ENCODE measurements at places on chromosomes 1 and 21.

DNA sequence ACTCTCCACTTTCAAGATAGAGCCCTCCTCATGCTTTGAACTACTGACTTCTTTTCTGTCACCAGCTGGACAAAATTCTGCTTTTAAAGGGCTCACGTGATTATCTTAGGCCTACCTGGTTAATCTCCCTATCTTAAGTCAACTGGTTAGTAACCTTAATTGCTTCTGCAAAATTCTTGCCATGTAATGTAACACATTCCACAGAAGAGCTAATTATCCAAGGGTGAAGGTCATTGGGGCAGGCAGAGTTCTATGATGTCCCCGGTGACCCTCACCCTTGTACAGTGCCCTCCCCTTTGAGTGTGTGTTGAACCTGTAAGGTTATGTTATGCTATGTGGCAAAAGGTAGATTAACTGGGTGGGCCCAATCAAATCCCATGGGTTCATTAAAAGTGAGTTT lies 25.2 kb upstream of the FOXE3 start:
- DNase-seq, result no peak

DNA sequence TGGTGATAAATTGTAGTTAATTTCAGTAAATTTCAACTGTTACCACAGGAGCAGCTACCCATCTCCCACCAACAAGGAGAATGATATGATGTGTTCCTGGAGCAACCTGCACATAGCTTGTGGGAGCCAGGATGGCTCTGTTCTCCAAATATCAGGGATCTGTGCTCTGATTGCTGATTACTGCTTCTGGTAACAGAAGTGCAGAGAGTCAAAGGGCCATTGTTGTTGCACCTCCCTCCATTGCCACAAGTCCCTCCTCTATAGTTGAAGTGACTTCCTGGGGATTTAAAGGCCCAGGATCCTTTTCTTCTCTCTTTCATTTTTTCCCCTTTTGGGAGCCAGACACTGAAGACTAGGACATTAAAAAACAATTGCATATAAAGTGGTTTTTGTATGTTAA lies 51.6 kb upstream of the HPDL start:
- no peak for DNase-seq

DNA sequence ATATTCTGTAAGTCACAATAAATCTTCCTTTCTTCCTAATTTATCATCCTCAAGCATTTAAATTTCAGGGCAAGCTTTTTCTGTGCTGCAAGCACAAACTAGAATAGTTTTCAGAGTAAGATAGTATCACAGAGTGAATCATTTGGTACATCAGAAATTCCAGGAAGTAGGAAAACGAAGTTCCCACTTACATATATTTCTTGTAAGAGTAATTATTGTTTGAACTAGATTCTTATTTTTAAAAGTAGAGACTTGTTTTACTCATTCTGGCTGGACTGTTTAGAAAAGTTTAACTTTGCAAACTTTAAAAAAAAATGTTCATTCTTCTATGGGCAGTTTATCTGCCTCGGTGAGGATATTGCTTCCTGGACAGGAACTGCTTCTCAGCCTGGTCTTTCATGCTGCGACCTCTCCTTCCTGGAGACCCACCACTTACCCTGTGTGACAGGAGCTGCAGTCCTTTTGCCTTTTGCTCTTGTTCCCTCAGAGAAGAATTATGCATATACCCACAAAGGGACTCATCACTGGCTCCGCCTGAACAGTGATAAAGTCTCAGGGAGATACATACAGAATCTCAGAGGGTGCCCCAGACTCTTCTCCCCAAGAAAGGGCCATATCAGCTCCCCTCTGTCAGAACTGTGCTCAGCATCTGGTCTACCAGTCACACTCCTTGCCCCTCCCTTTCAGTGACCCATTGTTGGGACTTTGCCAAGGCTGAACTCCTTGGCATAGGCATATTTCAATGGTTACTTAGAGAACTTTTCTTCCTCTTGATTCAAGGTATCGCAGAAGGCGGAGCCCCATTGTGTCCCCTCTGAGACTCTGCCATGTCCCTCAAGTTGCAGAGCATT lies 102.7 kb upstream of the CD55 start:
- DNase-seq, result no peak

GRCh38 chr1:230618537-230618936 lies 23.7 kb upstream of the COG2 start:
- DNase-seq, result no peak

DNA sequence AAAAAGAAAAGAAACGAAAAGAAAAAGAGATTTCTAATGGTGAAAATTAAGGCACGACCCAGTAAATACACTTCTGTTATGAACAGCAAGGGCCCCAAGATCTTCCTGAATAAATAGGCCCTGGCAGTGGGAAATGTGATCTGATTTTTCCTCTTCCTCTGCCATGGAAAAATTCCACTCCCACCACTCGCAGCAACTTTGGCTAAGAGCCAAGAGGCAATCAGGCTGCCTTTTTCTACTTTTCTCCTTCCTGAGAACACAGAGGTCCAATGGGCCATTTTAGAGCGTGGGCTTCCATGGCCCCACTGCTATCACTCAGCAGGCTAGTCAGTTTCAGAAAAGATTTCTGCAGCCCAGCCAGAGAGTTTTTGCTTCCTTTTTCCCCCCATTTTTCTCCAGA lies 33.7 kb upstream of the AK4 start:
- DNase-seq, result no peak

DNA sequence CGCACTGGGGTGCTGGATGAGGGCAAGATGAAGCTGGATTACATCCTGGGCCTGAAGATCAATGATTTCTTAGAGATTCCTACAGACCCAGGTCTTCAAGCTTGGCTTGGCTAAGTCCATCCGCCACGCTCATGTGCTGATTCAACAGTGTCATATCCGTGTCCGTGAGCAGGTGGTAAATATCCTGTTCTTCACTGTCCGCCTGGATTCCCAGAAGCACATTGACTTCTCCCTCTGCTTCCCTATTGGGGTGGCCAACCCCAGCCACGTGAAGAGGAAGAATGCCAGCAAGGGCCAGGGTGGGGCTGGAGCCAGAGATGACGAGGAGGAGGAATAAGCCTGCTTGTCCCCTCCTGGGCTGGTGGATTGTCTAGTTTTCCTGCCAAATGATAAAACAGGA lies 2.2 kb upstream of the CBR3 start:
- DNase-seq, result no peak

DNA sequence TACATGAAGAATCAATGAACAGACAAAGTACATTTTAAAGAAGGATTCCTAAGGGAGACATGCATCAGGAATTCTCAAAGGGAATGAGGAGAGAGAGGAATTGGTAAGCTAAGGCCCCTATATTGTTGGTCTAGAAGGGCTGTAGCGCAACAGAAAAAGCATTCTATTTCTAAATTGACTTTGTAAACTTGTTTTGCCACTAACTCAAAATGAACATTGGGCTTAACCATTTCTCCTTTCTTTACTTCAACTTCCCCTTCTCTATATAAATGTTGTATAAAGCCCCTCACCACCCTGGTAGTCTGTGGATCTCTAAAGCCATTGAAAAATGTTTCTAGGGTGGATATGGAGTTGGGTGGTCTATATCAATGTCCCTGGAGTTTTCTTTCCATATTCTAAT lies 20.4 kb upstream of the OR6N2 start:
- no peak for DNase-seq

DNA sequence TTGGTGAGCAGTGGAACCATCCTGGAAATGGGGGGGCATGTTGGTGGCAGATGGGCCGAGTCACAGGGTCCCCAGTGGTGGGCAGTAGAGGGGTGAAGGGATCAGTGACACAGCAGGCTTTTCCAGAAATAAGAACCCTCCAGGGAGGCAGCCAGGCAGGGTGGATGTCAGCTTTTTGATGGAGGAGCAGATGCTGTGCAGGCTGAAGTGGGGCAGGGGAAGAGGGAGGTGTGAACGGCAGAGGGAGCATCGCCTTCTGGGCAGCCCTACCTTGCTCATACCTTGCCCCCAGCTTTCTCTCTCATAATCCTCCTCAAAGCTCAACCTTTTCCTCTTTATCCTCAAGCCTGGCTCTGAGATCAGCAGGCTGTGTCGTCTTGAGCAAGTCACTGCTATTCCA lies 131.8 kb upstream of the IPO9 start:
- DNase-seq, result no peak

DNA sequence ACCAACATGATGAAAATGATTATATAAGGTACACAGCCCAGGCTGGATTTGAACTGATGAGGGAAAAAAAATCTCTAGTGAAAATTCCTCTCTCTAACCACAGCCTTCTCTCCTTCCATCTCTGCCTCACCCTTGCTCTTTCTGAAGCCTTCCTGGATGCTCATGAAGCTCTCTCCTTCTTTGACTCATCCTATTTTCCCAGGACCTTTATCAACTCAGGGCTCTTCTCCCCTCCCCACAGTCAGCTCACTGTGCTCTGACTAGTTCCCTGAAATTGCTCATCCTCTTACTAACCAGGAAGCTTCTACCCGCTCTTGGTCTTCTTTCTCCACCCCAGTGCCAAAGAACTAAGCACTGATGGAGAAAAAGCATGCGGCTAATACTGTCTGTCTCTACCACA lies 46.4 kb upstream of the ERG start:
- DNase-seq, result no peak

DNA sequence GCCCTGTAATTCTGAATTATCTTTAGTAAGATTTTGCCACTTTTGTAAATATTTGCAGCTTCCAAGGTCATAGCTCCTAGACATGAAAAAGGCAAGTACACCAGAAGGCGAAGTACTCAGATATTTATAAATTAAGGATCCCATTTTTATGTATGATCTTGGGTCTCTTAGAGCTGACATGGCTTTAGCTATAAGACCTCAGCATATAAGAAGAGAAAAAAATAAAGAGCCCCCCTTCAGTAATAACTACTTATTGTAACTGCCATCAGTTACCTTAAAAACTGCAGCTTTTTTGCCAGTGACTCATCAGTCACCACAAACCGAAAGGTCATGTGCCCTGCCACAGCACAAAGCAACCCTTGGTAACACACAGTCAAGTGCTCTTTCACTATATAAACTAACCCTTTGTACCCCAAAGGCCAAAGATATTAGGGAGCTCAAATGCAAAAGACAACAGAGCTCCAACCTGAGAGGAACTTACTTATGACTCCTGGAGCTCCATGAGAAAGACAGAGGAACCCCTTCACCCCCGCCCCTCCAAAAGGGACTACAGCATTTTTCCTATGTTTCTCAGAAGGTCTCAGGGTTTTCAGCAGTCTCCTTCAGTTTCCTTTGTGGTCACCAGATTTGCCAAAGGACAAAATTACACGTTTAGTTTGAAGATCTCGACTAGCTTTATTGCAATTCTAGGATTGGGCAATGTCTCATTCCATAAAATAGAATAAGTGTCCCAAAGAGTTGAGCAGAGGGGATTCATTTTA lies 219.8 kb upstream of the DUSP10 start:
- peak; percentile 21 for DNase-seq

DNA sequence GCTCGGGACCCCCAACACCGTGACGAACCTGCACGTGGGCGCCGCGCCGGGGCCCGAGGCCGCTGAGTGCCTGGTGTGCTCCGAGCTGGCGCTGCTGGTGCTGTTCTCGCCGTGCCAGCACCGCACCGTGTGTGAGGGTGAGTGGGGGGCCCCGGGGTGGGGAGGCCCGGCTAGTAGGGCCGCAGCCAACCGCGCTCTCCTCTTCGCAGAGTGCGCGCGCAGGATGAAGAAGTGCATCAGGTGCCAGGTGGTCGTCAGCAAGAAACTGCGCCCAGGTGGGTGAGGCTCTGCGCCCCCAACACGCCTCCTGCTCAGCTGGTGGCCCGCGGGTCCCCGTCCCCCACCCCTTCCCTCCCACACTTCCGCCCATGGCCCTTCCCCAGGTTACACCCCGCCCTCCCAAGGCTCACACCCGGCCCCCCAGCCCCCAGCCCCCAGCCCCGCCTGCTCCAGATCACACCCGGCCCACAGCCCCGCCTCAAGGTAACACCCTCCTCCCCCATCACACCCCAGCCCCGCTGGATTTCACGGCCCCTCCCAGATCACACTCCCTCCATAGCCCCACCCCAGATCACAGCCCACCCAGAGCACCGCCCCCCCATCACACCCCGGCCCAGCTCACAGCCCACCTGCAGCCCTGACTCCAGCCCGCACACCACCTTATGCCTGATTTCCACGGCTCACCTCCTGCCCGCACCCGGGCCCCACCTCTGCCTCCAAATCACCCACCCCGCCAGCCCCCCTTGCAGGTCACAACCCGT lies 2.4 kb upstream of the MMP23B start:
- DNase-seq, result peak; percentile 89

GRCh38 chr1:165350840-165351239 lies 5.7 kb downstream of the LMX1A start:
- DNase-seq, result no peak

DNA sequence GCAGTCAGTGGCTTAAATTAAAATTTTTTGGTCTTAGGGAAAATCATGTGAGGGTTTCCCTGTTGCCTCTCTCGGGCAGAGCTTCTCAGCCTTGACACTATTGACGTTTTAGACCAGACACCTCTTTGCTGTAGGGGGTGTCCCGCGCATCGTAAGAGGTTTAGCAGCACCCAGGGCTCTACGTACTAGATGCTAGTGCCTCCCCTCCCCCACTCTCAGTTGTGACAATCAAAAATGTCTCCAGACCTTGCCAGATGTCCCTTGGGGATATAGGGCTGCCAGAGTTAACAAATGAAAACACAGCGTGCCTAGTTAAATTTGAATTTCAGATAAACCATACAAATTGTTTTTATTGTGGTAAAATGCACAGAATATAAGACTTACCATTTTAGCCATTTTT lies 293.3 kb downstream of the DISC1 start:
- DNase-seq, result peak; percentile 54

- DNase-seq, result no peak
Measured at GRCh38 chr21:15078180-15078579, 13.4 kb upstream of the NRIP1 start.

GRCh38 chr1:185448591-185449186 lies 131.6 kb upstream of the IVNS1ABP start:
- no peak for DNase-seq

DNA sequence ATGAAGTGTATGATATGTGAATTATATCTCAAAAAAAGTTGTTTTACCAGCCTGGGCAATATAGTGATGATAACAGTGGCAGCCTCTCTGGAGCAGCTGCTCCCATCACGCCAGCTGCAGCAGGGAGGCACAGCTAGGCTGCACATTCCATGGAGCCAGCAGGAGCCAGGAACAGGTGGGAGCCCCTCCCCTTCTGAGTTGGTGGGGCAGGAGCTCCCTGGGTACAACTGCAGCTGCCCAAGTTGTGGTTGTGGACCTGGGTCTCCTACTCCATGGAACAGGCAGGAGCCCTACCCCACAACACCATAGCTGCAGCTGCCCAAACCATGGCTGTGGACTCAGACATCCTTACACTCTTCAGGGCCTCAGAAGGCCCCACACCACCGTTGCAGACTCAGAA lies 21.7 kb upstream of the FNBP1L start:
- no peak for DNase-seq

DNA sequence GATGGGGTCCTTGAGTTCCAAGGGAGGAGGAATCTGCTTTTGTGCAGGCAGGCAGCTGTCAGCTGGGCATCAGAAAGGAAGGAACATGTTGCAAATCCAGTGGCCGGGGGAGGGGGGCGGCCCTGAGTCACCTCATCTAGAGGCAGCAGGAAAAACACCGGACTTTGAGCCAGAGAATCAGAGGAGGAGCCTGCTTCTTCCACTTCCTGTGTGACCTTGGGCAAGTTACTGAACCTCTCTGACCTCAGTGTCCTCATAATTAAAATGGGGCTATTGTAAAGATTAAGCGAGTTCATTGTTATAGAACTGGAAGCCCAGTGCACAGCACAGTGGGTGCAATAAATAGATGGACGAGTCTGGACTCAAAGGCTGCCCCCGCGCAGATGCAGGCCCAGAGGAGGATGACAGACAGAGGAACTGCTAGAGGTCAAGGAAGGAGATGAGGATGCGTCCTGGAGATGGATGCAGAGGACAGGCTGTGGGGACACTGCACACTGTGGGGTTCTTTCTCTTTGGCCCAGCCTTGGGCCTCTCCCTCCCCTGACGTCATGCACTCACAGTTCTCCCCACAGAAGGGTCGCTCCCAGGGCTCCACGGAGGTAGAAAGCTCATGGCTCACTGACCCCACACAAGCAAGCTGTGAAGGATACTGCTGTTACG lies 714.3 kb downstream of the MATN1 start:
- no peak for DNase-seq

Data from CD4-positive, alpha-beta T cell treated with Interleukin-4 for 1 hour (primary cell).